ENCODE measurements at places on chromosomes 4 and X.

GRCh38 chr4:184422378-184422777, 52.0 kb downstream of the IRF2 start:
- no peak for DNase-seq

- DNase-seq: peak; percentile 42
Measured at GRCh38 chrX:21408307-21408706, 34.1 kb downstream of the CNKSR2 start.

DNA sequence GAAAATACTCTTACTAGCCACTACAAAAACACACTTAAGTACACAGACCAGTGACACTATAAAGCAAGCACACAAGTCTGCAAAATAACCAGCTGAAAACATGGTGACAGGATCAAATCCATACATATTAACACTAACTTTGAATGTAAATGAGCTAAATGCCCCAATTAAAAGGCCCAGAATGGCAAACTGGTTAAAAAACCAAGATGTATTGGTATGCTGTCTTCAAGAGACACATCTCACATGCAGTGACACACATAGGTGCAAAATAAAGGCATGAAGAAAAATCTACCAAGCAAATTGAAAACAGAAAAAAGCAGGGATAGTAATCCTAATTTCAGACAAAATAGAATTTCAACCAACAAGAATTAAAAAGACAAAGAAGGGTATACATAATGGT, 10.9 kb downstream of the PF4 start:
- DNase-seq: no peak

- no peak for DNase-seq
Measured at GRCh38 chrX:131317326-131317725, 28.2 kb upstream of the IGSF1 start.

DNA sequence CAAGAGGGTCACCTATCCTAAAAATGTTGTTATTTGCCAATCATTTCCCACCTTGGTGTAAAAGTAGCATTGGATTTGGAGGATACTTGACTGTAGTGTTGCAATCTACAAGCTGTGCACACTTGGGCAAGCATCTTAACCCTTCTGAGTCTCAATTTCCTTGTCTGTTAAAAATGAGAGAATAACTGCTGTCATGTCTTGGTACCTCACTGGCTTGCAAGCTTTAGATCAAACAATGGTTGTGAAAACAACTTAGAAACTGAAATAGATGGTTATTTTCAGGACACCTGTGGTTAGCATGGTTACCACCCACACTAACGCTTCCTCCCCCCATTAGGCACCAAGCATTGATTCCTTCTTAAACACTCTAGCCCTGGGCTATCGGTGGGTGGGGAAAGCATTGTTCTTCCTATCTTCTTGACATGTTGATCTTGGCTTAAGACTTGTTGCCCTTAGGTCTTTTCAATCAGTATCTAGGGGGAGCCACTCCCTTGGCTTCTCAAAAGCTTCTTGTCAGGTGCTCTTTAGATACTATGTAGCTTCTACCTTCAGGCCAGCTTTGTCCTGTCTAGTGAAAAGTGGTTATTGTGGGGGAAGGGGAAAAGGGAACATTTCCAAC, 10.6 kb upstream of the AMOT start:
- DNase-seq: no peak

DNA sequence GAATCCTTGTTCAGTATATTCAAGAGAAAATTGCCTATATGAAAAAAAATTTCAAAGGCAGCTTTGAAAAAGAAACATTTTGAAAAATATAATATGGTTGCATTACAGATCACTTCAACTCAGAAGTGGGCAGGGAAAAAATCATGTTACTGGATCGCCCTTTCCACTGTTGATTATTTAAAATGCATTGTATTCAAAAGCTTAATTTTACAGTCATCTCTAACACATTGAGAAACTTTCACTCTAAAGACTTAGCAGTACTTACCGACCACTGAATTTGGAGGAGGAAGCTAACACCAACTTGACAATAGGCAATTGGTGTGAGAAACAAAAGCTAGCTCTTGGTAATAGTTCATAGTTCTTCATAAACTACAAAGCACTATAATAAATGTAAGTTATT, 101.9 kb downstream of the CEP135 start:
- DNase-seq: no peak

DNA sequence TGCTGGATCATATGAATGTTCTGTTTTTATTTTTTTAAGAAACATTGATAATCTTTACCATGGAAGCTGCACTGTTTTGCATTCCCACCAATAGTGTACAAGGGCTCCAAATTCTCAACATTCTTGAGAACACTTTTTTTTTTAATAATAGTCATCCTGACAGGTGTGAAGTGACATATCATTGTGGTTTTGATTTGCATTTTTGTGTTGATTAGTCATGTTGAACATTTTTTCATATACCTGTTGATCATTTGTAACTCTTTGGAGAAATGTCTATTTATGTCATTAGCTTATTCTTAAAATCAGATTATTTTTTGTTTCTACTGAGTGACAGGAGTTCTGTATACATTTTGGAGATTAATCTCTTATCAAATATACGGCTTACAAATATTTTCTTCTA, 408.5 kb downstream of the GLUD2 start:
- no peak for DNase-seq

GRCh38 chr4:68927165-68927564, 24.4 kb downstream of the UGT2A3 start:
- no peak for DNase-seq

DNA sequence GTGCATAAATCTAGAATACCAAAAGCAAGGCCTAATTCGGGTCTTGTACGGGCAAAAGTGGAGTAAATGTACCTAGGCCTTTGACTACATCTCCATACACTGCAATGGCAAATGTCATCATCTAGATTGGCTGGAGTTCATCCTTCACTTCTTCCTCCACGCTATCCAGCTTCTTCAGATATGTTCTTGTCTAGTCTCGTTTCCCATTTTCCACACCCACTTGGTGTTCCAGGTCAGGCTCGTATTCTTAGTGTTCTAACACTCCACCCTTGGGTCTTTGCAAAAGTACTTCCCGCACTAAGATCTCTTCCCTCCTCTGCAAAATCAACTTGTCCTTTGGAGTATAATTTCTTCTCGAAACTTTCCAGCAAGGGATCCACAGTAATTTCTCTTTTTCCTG, 1.4 kb downstream of the COQ2 start:
- no peak for DNase-seq

DNA sequence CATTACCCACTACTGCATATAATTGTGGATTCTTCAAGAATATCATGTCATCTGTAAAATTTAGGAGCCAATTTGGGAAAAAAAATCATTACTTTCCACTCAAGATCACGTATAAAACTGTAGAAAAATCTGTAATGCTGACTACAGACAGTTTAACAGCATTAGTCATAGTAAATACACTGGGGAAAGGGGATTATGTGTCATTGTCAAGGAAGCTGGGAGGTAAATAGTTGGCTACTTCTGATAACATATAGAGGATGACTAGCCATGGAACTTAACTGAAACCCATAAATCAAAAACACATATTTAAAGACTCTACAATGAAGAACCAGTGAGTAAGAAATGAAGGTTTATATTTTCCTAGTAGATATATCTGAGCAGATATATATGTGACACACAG, 1666.4 kb upstream of the IGFBP7 start:
- no peak for DNase-seq

- no peak for DNase-seq
Measured at GRCh38 chr4:123631786-123632692, 235.4 kb downstream of the SPRY1 start.

- DNase-seq: no peak
Measured at GRCh38 chr4:94390804-94391410, 48.3 kb upstream of the HPGDS start.

DNA sequence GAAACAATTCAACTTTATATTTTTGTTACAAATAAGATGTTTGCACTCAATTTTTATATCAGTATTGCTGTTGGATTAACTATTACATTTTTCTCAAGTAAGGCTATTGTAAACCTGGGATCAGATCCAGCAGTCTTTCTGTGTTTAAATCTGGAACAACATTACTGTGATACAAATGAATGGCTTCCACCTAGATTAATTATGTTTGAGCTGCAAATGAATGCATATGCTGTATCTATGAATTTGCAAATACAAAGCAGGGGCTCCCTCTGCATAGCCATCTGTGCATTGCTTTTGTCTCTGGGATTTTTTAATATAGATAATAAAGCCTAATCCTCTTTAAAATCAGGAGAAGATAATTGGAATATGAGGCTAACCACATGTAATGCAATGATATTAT, 69.8 kb upstream of the NEIL3 start:
- DNase-seq: no peak

GRCh38 chr4:3853388-3854035, 87.3 kb downstream of the ADRA2C start:
- DNase-seq: no peak

DNA sequence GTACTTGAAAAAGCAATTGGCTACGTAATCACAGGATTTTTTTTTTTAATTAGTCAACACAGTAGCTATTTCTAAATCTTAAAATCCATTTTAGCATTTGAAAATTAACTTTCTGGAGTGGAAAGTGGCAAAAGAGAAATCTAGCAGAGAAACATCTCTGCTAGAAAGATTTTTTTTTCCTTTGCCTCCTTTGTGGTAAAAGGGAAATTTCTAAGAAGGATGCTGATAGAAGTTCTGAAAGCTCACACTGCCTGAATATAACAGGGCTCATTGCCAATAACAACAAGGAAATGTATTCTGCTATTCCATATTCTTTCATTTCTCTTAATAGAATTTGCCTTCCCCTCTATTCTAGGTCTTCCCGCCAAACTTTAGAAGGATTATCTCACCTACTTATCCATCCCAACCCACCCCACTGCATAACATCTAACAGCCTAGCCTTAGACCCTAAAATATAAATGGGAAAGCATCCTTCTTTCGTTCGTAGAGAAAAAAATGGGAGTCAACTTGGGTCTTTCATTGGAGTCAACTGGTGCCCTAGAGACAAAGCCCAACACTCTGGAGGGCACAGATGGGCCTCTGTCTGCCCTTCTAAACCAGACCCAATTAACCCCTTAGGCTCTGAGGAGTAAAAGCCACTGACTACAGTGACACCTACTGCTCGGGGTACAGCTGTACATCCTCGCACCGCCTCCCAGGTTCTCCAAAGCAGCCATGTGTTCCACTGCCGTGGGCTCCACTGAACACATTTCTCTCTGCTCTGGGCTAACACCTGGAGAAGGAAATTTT, 103.9 kb downstream of the MAML3 start:
- no peak for DNase-seq

DNA sequence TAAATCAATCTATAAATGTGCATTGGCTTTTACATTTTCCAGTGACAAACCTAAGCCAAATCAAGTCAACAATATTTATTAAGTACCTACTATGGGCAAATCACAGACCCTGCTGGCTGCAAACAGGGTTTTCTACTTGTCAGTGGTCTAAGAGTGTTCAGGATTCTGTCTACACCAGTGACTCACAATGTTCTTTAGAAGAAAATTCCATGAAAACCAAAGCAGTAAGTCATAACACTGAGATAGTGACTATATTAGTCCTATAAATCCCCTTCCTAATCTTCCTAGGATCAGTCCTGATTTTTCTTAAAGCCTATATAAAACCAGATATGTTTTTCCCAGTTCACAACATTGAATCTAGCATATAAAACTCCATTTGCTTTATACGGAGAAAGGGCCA, 69.7 kb downstream of the PPP3CA start:
- no peak for DNase-seq

GRCh38 chr4:138301536-138301935, 59.4 kb upstream of the SLC7A11 start:
- no peak for DNase-seq

DNA sequence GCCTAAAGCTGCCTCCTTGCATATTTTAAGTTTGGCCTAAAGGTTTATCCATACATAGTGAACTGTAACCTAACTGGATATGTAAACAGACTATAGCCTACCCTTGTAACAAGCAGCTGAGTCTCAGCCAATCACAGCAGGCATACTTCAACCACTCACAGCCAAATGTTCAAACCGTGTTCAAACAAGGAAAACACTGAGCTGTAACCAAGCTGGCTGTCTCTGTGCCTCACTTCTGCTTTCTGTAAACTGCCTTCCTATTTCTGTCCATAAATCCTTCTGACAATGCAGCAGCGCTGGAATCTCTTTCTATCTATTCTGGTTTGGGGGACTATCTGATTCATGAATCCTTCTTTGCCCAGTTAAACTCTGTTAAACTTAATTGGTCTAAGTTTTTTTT, 16.4 kb downstream of the DSPP start:
- no peak for DNase-seq

- no peak for DNase-seq
Measured at GRCh38 chr4:147794787-147795413, 63.0 kb downstream of the ARHGAP10 start.

DNA sequence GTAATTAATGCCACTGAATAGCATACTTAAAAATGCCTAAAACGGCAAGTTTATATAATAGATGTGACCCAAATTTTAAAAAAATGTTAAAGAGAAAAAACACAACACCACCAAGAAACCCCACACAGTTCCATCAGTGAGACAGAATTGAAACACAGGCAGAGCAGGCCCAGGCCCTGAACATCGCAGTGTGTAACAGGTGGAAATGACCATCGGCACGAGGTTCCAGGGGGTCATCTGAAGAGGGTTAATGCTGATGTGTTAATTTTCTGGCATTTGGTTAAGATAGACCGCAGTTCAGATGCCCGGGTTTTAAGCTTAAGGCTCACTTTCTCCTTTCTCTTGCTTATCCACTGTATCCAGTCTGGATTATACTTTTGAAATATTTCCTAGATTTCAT, 66.8 kb downstream of the ANAPC4 start:
- DNase-seq: no peak

GRCh38 chrX:47634871-47635575, 5.3 kb upstream of the CFP start:
- DNase-seq: no peak

GRCh38 chrX:39725928-39726619, 371.7 kb downstream of the BCOR start:
- no peak for DNase-seq

DNA sequence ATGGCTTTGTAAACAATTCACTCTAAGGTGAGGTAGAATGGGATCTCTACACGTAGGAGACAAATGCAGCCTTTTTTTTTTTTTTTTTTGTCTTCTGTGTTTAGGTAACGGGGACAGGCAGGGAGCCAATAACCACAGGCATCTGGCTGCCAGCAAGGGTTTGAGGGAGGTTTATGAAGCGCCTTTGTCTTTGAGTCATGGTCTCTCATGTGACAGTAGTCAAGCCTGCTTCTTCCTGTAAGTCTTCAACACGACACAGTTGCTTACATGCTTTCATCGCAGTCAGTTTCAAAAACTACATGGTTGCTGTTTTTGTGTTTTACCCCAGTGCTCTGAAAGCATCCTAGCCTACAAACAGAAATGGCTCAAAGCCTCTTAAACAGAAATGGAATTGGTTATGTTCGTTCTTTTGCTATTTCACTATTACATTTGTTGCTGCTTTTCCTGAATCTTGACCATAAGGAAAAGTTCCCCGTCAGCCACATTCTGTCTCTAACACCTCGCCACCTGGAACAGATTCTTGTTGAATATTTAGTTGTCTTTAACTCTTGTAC, 127.8 kb upstream of the METTL14 start:
- no peak for DNase-seq

GRCh38 chr4:109908731-109909130, 4.0 kb upstream of the EGF start:
- DNase-seq: no peak

Data from NCI-H187 treated with DMSO at 0.1 percent for 48 hours (cell line).